Panc1 (cell line): ENCODE measurements at places on chromosomes 6 and 20. TPM values are rescaled to one million over a fixed set of nuclear protein-coding genes. Genes with fewer than 3 reads are reported as not detected.

The SOX18 gene
- total RNA-seq = 18.7 TPM

The RIPOR2 gene
- 0.54 TPM for total RNA-seq

The PDYN gene
- total RNA-seq = not detected

The C6orf62 gene
- 153 TPM for total RNA-seq

The SPAG4 gene
- total RNA-seq = 17.6 TPM

The CAPN11 gene
- total RNA-seq = 1.2 TPM
